Pancreas (tissue), 10 donors: ENCODE measurements at places on chromosomes 5 and 9. TPM values are rescaled to one million over a fixed set of nuclear protein-coding genes. Genes with fewer than 3 reads are reported as not detected.

SLC6A18 gene
- total RNA-seq = not detected

NFIB gene
- total RNA-seq = 57.9 TPM

CBY3 gene
- total RNA-seq = not detected

DNA sequence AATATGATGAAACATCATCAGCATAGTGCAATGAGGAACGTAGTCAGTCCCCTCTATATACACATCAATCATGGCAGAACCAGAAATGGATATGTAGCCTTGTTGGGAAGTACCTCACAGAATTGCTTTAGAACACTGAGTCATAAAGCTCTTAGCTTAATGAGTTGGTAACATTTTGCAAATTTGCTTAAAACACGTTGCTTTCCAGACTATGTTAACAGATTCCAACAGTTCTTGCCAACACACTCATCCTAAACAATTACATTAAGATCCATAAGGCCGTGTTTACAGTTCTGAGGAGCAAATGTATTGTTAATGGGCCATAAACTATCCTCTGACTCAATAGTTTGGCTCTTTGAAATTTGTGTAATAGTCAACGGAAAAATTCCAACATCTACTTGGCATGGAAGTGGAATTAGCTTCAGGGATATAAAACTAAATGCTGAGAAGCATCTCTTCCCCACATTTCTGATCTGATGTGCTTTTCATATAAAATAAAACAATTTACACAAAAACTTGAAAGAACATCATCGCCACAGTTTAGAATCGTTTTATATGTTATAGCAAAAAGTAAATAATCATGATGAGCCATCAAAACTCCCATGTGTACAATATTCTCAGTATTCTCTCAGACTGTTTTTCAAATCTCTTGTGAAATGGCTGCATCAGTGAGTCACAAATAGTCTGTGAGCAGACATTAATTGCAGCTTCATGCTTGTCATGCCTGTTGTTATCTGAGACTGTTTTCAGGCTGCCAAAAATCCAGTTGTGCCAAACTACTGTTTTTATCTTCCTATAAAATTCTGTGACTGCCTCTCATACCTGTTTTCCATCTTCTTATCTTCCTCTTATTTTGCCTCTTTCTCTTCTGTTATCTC lies 291.9 kb downstream of the COX7C start:
- no peak for DNase-seq

GRCh38 chr5:158910782-158911692 lies 188.7 kb downstream of the EBF1 start:
- no peak for DNase-seq
